Tongue (tissue), 3 donors: ENCODE measurements at places on chromosomes 2 and 18. TPM values are rescaled to one million over a fixed set of nuclear protein-coding genes. Genes with fewer than 3 reads are reported as not detected.

DNA sequence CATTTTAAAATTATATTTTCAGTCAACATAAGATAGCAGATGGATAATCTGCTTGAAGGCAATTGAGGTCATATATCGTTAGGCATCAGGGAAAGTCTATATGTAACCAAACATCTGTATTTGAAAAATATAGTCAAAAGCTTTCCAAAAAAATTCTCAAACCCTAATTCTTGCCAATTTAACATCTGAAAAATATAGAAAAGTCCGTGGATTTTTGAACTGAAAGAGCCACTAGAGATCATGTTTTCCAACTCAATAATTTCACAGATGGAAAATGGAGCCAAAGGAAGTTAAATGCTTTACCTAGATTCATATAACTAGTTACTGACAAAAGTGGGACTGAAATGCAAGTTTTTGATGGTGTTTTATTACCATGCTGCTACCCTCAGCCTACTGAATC lies 185.1 kb upstream of the ZNF804A start:
- DNase-seq, result no peak

AKAIN1 gene
- not detected for total RNA-seq

GRCh38 chr2:132373391-132374135 lies 43.0 kb upstream of the GPR39 start:
- no peak for DNase-seq

- no peak for DNase-seq
Observed at GRCh38 chr2:222878877-222879603, 18.2 kb downstream of the ACSL3 start.

- DNase-seq, result no peak
Observed at GRCh38 chr2:151840216-151841046, 12.2 kb upstream of the ARL5A start.

- DNase-seq, result no peak
Observed at GRCh38 chr2:22843919-22844537, 541.0 kb upstream of the KLHL29 start.

GRCh38 chr18:58633874-58634273 lies 5.0 kb upstream of the ALPK2 start:
- DNase-seq, result no peak

DNA sequence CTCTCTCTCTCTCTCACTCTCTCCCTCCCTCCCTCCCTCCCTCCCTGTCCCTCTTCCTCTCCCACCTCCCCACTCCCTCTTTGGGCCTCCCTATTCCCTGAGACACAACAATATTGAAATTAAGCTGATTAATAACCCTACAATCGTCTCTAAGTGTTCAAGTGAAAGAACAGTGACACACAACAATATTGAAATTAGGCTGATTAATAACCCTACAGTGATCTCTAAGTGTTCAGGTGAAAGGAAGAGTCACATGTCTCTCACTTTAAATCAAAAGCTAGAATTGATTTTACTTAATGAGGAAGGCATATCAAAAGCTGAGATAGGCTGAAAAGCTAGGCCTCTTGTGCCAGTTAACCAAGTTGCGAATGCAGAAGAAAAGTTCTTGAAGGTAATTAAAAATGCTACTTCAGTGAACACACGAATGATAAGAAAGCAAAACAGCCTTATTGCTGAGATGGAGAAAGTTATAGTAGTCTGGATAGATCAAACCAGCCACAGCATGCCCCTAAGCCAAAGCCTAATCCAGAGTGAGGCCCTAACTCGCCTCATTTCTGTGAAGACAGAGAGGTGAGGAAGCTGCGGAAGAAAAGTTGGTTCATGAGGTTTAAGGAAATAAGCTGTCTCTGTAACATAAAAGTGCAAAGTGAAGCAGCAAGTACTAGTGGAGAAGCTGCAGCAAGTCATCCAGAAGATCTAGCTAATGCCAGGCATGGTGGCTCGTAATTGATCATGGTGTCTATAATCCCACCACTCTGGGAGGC lies 21.3 kb downstream of the MALT1 start:
- no peak for DNase-seq

DNA sequence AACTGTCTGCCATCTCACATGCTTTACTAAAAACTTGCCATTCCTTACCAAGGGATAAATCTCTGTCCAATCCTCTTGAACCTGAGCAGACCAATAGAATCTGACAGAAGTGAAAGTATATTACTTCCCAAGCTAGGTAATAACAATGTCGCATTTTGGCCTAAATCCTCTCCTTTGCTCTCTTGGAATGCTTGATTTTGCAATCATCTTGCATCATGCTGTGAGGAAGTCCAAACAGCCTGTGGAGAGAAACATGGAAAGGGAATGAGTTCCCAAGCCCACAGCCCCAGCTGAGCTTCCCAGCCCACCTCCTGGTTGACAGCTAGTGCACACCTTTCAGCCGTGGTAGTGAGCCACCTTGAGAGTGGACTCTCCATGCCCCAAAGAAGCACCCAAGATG lies 540.6 kb downstream of the STK39 start:
- DNase-seq, result no peak

- DNase-seq, result peak; percentile 4
Observed at GRCh38 chr2:153873052-153874048, 1.6 kb downstream of the GALNT13 start.

IL1R2 gene
- total RNA-seq, result 5.7 TPM

- no peak for DNase-seq
Observed at GRCh38 chr18:41618147-41618546, 336.9 kb upstream of the PIK3C3 start.

- DNase-seq, result peak; percentile 20
Observed at GRCh38 chr2:241898463-241899270, 29.1 kb downstream of the RTP5 start.

IRS1 gene
- 16.1 TPM for total RNA-seq

DNA sequence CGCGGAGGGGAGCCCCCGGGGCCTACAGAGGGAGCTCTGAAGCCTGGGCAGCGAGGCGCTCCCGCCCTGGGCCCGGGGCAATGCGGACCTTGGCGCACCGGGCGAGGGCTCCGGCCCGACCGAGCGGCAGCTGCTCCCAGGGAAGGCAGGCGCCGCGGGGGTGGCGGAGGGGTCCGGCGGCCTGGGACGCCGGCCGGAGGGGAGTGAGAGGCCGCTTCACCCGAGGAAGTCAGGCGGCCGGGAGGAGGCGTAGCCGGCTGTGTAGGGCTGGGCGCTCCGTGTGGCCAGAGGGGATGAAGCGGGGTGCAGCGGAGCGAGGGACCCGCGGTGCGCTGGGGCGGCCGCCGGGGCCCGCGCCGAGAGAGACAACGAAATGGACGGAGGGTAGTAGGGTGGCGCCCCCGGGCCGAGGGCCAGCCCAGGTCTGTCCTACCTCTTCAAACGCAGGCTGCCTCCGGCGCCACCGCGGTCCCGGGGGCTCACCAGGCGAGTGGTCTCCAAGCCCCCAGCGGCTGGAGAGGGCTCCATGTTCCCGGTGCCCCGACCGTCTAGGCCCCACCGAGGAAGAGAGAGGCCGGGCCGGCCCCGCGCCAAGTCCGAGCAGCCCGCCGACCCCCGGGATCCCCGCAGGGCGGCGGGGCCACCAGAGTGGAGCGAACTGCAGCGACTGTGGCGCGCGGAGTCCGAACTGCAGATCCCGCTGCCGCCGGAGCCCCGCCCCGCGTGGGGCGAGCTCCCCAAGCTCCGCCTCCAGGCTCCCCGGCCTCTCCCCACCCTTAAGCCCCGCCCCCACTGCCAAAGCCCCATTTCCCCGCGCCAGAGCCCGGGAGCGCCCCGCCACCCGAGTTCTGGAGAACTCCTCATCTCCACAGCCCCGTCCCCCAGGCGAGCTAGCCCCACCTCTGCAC lies at the start of gene SLC30A3:
TSS of gene SLC30A3 (minus strand) at position 669 of the 908 bp plus-strand sequence. CDS start at position 528, 141 bp downstream.
- DNase-seq, result peak; percentile 63

INPP5D gene
- total RNA-seq, result 9.1 TPM

GRCh38 chr2:120670371-120670770 lies 65.3 kb upstream of the GLI2 start:
- no peak for DNase-seq

TGFA gene
- total RNA-seq, result 6.3 TPM

GRCh38 chr18:9951022-9951859 lies 37.4 kb downstream of the VAPA start:
- peak; percentile 72 for DNase-seq

DNA sequence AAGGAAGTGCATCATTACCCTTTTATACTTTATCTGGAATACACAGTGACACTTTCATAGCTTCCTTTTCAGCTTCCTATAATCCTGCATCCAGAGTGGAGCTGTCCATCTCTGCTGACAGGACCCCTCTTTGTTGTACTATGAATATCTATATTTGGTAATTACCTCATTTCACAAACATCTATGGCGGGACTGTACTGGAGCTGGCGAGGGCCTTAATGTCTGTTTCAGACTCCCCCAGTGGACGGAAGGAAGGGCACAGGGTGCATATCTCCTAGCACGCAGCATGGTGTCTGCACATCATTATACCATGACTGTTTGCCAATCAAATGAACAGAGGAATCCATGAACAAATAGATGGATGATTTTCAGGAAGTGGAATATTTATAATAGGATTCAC lies 142.3 kb downstream of the SOX11 start:
- DNase-seq, result peak; percentile 26

DNA sequence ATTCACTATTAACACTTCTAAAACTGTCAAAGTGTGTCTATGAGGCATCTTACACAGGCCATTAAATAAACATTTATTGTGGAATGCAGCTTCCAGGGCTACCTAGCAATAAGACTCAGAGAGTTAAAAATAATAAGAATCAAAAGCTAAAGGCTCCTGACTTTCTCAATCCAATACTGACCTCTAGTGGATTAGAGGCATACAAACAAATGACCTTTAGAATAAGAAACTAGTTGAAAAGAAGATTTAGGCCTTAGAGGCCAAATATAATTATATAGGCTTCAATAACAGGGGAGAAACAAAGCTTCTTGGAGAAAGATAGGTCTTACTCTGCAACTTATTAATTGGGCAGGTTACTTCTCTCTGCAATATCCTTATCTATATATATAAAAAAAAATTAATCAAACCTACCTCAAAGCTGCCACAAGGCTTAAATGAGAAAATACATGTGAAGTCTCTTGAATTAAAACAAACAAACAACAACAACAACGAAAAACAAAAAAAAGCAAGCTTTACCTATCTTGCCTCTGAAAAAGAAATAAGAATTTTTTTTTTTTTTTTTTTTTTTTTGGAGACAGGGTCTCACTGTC lies 246.1 kb downstream of the EXOC6B start:
- peak; percentile 68 for DNase-seq

LOXHD1 gene
- total RNA-seq, result 3.4 TPM

- no peak for DNase-seq
Observed at GRCh38 chr18:55106466-55106865, 147.2 kb upstream of the CCDC68 start.

DNA sequence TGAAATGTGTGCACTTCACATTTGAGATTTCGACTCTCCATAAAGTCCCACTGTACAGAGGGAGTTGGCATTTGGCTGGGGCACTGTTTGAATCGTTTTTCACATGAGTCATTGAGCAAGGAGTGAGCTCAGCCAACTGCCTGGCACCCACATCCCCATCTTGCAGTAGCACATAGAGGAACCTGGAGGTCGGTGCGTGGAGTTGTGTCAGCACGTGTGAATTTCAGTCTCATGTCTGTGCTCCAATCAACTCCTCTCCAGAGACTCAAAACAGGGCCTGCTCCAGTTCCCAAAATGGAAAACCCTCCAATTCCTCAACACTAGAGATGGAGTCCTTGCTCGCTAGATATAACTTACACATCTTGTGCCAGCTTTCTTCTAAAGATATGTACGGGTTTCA lies 126.8 kb upstream of the CAPN13 start:
- DNase-seq, result no peak

- DNase-seq, result no peak
Observed at GRCh38 chr18:62318228-62319180, 6.6 kb upstream of the TNFRSF11A start.

DNA sequence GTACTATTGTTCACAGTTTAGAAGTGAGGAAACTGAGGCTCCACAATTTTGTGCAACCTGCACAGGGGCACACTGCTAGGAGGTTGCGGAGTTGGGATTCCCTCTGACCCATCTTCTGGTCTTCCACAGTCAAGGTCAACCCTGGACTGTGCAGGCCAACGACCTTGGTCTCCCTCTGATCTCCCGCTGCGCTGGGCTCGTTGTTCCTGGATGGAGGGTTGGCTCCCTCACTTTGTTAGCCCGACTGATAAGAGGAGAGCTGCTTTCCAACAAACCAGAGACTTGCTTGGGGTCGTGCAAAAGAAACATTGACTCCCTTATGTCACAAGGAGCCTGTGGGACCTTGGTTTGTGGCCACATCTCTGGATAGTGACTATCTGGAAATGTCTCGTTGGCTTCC lies 187.6 kb downstream of the MYCN start:
- DNase-seq, result no peak

- DNase-seq, result peak; percentile 48
Observed at GRCh38 chr2:96679848-96680247, 37.3 kb downstream of the FER1L5 start.

DNA sequence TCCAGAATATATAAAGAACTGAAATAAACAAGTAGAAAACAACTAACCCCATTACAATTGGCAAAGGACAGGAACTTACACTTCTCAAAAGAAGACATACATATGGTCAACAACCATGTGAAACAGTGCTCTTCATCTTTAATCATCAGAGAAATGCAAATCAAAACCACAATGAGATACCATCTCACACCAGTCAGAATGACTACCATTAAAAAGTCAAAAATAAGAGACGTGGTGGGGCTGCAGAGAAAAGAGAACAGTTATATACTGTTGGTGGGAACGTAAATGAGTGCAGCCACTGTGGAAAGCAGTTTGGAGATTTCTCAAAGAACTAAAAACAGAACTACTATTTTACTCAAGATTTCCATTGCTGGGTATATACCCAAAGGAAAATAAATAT lies 1696.3 kb upstream of the TMEFF2 start:
- DNase-seq, result no peak

IL36RN gene
- 5.6 TPM for total RNA-seq

DNA sequence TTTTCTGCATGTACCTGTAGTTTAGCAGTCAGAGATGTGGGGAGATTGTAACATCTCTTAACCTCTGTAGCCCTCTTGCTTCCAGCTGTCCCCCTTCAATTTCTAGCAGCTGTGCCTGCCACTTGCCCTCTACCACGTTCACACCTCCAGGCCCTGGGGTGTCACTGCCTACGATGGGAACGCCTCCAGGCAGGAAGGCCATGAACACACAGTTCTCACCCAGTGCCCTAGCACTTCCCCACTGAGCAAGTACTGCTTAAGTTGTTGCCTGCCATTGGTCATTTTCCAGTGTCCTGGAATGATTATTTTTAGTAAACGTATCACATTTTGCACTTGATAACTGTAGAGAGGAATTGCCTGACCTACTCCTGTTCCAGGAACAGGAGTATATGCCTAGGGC lies 77.1 kb upstream of the B3GNT7 start:
- no peak for DNase-seq

- DNase-seq, result no peak
Observed at GRCh38 chr2:144376460-144376859, 143.5 kb downstream of the ZEB2 start.

APOB gene
- total RNA-seq, result under 0.01 TPM
